Left kidney (tissue), 8 donors: ENCODE measurements at places on chromosomes 6 and 20.

DNA sequence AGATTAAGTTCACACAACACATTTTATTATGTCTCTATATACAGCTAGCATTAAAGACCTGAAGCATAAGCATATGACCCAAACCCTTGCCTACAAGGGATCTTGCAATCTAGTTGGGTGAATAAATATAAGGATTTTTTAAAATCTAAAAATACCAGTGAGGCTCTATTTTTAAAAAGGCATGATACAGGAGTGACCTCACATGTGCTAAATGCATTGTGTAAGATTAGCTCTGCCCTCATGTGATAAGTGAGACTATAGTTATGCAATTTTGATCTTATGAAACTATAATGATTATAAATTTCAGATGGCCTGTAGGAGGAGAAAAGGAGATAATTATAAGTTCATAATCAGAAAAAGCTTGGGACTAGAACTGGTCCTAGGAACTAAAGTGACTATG lies 451.0 kb upstream of the MAN1A1 start:
- no peak for DNase-seq

- no peak for DNase-seq
These were observed 7.4 kb downstream of the FOXA2 start for GRCh38 chr20:22576733-22577514.

DNA sequence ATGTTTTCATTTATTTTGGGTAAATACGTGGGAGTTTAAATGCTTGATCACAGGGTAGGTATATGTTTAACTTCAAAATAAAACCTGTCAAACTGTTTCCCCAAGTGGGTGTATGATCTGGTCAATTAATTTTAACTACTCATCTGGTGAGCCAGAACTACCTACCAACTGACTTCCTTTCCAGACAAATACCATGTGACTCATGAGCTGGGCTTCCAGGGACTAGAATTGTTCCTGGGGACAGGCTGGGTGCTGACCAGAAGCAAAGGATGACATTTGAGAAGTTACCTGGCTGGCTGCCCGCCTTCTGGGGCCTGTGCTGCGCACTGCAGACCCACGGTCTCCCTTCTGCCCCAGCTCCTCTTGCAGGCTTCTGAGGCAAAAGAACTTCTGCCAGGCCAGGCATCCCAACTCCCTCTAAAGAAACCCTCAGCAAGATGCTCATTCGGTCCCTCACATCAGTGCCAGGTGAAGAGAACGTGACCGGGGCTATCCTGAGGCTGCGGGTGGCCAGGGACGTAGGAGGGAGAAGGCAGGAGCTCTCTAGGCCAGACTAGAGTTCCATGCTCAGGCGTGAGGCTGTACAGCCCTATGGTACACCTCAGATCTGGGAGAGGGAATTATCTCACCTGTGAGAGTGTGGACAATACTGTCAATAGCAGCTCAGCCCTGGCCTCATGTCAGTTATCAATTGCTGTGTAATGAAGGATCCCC lies 103.6 kb downstream of the JPH2 start:
- DNase-seq = peak; percentile 30

DNA sequence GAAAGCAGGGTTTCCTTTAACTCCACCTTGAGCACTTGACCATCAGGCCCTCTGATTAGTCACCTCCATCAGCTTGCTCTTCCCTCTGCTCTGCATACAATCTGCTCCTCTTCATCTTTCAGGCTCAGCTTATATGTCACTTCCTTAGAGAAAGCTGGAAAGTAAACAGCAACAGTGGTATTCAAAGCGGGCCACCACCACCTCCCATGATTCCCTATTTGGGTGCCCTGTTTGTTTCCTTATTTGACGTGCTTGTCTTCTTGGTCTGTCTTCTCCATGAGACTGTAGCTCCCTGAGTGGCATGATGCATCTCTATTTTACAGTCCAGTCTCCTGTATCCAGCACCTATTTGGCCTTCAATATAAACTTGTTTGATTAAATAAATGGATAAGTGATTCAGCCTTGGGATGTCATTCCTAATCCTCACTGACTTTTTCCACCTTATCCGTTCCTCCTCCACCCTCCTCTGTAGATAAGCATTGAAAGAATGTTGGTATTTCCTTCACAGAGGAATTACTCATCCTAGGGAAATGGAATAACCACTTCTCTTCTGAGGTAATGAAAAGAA lies 102.8 kb upstream of the SGK1 start:
- DNase-seq = no peak

- no peak for DNase-seq
These were observed 31.0 kb downstream of the ZC3H12D start for GRCh38 chr6:149453597-149454345.
